Stimulated activated CD4-positive, alpha-beta T cell treated with anti-CD3 and anti-CD28 coated beads, Interleukin-1b, Interleukin-23, amount 100 ng/mL, for 4 hours (primary cell): ENCODE measurements at places on chromosomes 7 and 10.

- no peak for DNase-seq
These were observed 84.0 kb downstream of the SEMA3D start for GRCh38 chr7:85102813-85103350.

DNA sequence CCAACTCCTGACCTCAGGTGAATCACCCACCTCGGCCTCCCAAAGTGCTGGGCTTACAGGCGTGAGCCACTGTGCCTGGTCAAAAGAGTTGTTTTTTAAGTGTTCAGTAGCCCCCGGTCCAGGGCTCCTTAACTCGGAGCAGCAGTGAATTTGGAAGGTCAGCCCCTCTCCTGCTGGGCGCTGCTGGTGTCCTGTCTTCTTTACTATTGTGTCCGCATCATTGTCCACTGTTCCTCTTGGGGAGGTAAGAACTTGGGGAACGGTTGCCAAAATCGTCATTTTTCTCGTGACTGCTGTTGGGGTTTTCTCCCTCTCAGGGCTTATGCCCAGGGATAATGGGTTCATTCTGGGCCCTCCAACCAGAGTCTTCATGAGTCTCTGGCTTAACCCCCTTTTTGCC lies 46.7 kb downstream of the CAMK1D start:
- no peak for DNase-seq

GRCh38 chr7:20793248-20793647 lies 6.6 kb upstream of the SP8 start:
- no peak for DNase-seq

DNA sequence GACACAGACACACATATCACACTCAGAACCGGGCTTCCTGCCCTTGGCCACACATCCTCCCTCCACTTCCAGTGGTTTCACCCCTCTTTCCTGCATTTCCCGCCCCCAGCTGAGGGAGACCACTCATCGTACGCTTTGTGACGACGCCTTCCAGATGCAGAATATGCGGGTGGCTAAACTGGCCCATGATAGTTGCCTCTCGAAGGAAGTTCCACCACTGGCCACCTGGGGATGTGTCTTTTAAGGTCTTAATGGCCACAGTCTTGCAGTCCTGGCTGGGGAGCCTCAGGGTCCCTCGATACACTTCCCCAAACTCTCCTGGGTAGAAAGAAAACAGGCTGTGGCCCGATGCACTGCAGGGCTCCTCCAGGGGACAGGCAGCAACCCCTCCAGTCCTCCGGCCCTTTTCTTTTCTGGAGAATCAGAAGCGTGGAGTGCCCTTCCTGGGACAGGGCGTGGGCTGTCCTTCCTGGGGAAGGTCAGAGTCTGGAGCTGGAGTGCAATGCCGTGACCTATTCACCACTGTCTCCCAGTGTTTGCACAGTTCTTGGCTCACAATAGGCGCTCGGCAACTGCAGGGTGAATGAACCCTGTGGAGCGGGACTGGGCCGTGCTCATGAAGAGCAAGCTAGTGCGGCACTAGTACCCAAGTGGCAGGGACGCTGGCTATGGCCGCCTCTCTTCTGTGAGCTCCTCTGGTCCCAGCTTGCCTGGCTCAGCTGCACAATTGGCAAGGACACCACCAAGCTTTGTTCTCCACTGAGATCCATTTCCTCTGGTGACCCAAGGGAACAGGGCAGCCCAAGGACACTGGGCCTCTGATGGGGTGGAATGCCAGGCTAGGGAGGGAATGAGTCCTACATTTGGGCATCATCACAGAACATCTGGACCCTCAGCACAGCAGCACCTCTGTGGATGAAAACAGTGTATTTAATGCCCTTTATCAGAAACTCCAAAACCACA lies 13.2 kb downstream of the EPHA1 start:
- DNase-seq = no peak

- DNase-seq = no peak
These were observed 216.2 kb downstream of the KIAA1217 start for GRCh38 chr10:24425151-24425550.

DNA sequence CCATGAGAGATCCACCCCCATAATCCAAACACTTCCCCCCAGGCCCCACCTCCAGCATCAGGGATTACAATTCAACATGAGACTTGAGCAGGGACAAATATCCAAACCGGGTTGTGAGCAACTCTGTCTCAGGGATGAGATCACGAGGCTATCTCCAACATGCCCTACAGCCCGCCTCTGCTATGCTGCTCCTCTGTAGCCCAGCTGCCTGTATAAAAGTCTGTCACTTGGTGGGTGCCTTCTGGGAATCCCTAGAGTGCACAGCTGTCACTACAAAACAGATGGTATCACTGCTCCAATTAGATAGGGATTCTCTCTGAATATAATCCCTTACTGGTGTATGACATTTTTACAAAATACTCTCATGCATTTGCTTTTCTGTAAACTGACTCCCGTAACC lies 114.9 kb upstream of the NANOS1 start:
- DNase-seq = no peak

GRCh38 chr7:93551063-93551895 lies 23.2 kb downstream of the CALCR start:
- DNase-seq = no peak

- no peak for DNase-seq
These were observed 434.5 kb downstream of the CCSER2 start for GRCh38 chr10:84762754-84763394.

DNA sequence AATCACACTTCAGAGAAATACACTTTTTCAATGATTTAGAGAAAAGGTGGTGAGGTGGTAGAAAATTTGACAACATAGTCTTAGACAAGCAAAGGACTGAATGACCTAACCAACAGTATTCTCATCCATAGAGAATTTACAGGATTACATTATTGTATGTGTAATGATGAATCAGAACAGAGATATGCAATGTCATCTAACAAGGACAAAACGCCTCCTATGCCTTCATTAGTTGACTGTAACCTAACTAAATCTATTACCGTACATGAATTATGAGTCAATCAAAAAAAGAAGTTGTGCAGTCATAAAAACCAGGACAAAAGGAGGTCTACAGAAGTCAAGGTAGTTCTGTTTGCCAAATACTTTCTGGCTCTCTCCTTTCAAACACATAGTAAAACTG lies 66.5 kb downstream of the RAB11FIP2 start:
- DNase-seq = no peak

DNA sequence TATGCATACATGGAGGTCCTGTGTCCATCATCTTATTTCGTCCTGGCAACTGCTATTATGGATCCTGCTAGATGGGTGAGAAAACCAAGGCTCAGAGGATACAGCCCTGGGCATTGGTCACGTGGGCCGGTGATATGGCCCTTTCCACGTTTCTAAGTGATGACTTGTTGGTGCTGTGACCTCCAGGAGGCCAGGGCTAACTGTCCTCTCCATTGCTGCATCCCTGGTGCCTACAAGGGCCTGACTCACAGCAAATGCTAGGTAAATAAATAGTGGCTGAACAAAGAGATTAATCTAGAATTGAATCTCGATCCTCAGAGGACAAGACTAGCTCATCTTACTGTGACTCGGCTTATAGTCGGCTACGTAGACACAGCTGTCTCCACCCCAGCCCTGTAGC lies 78.6 kb downstream of the FAM53B start:
- DNase-seq = no peak

DNA sequence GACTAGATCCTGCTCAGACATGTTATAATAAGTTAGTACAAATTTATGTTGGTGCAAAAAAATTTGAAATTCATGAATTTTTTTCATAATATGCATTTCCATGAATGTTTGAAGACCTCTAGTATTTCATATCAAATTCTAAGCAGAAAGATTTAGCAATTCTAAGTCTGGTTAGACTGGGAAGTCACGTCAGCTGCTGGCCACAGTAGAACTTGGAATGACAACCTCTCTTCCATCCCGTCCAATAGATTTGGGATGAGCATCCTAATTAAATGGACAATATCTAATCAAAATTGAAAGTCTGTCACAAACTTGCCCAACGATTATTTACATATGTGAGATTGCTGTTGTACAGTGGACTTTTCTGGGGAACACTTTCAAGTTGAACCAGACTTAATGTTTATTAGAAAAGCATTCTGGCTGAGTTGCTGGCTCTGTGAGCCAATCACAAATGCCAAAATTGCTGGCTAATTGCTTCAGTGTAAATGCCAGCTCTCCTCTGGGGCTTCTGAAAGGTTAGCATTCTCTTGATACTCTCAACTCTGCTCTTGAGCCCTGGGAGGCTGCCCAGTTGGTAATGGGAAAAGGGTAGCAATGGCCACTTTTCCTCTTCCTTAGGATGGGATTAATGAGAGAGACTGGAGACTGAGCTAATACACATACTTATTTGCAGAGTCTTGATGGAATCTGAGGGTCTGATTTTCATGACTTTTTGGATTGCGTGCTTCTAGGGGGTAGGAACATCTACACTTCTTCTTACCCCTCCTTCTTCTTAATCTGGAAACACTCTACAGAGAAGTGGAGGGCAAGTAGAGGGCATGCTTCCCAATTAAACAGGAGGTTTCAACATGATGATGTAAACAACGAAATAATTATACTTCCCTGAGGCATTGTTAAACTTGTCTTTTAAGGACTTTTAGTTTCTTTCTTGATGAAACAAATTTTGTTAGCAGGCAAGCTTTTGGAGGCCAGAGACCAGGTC lies 253.5 kb downstream of the BAMBI start:
- no peak for DNase-seq

GRCh38 chr10:130177250-130177649 lies 41.1 kb downstream of the GLRX3 start:
- DNase-seq = no peak

DNA sequence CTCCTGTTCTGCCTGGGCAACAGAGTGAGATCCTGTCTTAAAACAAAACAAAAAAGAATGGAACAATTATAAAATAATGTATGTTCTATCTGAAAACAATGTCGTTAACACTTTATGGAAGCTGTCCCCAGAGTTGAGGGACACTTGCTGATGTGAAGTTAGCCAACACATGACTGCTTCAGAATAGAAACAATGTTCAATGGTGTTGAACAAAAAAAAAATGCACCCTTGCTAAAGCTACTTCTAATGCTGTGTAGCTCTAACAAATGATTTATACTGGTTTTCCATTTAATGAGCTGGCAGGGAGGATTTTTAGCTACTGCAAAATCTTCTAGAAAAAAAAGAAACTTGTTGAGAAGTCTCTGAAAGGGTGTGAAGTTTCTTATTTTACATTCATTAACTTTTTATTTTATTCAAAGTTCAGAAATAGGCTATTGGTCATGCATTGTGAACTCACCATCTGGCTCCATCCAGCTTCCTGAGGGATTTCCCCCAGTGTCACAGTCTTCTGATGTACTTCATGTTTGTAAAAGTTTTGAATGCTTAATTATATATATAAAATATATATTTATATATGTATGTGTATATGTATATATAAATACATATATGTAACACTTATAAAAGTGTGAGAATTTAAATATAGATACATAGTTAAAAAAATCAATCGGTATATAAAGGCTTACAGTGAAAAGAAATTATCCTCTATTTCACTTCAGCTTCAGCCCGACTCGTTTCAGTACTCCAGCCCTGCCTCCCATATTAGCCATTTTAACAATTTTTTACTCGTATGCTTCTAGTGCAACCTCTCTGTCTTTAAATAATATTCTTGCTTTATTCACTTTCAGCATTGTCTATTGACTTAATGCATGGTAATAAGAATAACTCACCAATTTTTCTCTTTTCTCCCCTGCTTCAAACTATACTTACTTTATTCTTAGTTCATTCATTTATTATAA lies 35.0 kb downstream of the HDAC9 start:
- DNase-seq = no peak

DNA sequence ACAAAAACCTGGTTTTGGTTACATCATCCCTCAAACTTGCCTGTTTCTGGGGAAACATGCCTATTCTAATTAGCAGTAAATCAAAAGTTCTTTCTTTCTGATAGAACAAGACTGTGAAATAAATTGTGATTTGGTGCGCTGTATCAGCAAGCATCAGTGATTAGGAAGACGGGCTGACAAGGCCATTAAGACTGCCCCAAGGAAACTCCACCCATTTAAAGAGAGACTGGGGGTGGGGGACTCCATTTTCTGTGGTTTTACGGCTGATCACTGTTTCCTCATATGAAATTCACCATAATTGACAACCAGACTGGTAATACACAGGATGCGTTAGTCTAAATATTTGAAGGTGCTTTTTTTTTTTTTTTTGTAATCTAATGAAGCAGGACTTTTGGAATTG lies 68.7 kb downstream of the MBL2 start:
- DNase-seq = no peak

DNA sequence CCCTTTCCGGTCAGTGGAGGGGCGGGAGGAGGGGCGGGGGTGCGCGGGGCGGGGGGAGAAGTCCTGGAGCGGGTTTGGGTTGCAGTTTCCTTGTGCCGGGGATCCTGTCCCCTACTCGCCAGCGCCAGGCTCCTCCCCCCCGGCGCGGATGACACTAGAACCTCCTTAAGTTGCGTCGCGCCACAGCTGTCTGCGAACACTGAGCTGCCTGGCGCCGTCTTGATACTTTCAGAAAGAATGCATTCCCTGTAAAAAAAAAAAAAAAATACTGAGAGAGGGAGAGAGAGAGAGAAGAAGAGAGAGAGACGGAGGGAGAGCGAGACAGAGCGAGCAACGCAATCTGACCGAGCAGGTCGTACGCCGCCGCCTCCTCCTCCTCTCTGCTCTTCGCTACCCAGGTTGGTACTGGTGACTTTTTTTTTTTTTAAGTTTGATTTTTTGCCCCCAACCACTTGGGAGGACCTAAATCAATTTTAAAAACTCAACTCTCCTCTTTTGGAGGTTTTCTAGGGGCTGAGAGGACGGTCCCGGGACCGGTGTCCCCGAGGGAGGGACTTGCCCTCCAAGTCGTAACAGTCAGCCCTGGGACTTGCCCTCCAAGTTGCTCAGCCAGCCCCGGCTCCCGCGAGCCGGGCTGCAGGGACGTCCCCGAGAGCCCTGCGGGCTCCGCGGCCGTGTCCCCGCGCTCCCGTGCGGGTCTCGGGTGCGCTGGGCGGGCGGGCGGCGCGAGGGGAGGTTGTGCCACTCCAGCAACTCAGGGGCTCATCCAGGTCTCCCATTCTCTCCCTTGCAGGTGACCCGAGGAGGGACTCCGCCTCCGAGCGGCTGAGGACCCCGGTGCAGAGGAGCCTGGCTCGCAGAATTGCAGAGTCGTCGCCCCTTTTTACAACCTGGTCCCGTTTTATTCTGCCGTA lies at the start of gene GATA3:
GATA3 (plus strand) TSS at position 195 of the 914 bp plus-strand sequence. CDS start 968 bp downstream, outside the sequence.
- peak; percentile 73 for DNase-seq

GRCh38 chr7:54827734-54828133 lies 68.7 kb upstream of the SEC61G start:
- no peak for DNase-seq

DNA sequence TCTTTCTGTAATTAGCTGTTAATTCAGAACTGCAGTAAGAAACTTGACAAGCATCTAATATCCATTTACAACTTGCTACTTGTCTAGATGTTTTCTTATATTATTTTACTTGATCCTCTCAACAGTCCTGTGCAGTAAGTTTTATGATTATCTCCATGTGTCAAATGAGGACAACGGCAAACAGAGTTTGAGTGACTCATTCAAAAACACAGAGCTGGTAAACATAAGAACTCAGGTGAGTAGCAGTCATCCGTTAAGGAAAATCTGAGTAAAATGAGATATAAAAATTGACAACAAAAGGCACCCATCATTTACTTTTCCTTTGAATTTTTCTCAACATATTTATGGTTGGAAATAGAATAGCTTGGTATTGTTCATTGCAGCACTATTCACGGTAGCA lies 19.0 kb upstream of the TARP start:
- no peak for DNase-seq
